ENCODE measurements at places on chromosomes 12 and 14.
A peak's percentile ranks its signal among the peaks of the same experiment; 100 is the strongest.

GRCh38 chr14:62691647-62692489, 353.4 kb downstream of the KCNH5 start:
- DNase-seq = no peak

- DNase-seq = no peak
Observed at GRCh38 chr14:89793367-89793716, 161.2 kb downstream of the EFCAB11 start.

GRCh38 chr12:53782093-53782703, 30.4 kb upstream of the CISTR start:
- no peak for DNase-seq

GRCh38 chr12:66103016-66103913, 27.3 kb downstream of the LLPH start:
- DNase-seq = no peak

DNA sequence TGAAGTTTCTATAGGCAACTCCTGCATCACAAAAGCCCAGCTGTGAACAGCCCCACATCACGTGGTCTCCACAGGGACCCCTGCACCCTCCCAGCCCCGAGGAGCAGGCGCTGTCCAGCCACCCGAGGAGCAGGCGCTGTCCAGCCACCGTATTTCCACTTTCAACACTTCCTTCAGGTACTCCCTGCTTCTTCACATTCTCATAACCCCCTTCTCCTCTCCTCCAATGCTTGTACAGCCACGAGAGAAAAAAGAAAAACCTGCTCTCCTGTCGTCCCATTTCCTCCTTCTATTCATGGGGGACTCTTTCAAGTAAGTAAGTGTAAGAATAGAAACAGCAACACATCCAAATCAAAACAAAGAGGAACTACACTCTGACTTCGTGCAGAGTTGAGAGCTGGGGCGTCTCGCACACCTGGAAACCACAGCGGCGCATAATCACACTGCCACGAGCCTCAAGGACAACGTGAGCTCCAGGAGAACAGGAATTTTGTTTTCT, 11.9 kb downstream of the CDC42BPB start:
- DNase-seq = no peak

GRCh38 chr12:42568952-42569915, 20.3 kb downstream of the PRICKLE1 start:
- peak; percentile 62 for DNase-seq
